ENCODE measurements at places on chromosomes 7 and 10.

DNA sequence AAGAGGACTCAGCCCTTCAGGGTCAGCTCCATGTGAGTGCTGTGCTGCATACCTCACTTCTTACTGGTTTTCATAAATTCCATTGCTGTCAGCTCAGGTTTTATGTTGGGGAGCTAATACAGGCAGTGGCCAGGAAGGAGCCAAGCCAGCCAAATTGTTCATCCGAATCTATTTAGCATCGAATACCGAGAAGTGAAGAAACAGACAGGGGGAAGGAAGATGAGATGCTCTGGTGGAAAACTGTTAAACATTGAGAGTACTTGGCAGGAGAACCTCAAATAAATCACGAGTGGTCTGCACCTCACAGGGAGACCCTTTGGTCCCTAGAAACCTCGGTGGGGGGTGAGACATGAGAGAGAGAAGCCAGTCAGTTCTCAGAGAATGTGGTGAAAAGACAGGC lies 196.0 kb upstream of the TMEM72 start:
- DNase-seq = no peak

DNA sequence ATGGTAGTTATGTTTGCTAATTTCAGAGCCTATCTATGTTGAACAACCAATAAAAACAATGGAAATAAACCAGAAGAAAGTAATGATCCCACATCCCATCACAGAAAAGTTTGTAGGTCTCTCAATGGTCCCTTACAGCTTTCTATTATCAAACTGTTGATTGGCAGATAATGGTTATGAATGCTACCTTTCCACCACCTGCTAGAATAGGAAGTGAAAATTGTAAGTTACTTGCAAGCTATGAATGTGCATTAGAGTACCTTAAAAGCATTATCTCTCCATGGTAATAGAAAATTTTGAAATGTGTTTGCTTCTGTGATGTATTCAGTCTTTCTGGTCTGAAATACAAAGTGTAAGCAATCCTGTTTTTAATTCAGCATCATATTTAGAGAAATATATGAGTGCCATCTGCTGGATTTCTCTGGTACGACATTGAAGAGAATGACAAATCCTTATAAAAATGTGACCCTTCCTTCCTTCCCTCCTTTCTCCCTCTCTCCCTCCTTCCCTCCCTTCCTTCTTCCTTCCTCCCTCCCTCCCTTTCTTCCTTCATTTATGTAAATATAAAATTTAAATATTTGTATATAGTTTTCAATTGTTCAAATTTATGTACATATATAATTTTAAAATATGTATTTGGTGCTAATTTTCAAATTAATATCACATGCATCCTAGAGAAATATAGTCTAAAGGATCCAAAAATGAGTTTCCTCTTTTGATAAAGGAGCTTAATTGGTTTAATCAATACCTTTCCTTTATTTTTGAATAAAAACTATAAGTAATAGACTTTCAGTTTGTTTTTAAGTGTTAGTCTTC lies 41.4 kb upstream of the PNLIPRP3 start:
- no peak for DNase-seq

DNA sequence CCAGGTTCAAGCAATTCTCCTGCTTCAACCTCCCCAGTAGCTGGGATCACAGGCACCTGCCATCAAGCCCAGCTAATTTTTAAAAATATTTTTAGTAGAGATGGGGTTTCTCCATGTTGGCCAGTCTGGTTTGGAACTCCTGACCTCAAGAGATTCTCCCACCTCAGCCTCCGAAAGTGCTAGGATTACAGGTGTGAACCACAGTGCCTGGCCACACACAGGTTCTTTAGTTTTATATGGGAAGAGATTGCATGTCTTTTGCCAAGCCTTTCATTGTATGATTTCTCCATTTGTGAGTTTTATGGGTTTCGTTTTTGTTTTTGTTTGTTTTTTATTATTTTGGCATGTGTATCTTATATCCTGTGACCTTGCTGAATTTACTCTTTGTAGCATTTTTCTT lies 40.9 kb downstream of the C1GALT1 start:
- DNase-seq = no peak

DNA sequence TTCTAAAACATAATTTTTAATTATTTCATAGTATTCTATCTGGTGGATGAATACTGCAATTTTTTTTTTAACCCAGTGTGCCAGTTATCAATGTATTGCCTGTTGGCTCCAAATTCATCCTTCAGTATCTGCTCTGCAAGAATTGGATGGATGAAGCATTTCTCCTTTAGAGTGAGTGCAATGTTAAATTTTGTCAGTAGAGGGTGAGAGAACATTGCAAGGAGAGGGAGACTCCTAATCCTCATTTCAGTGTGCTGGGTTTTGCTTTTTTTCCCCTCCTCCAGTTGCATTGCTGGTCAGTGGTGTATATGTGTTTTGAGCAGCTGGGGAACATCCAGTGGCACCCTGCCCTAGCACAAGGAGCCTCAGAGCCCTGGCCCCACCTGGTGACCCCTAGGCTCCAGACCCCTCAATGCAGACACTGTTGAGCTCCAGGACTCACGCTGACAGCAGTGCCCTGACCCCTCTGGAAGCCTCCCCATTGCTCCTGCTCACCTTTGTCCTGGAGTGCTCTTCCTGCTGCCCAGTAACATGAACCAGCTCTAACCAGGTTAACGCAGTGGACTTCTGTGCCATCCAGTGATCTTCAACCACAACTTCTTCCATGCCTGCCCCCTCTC lies 199.4 kb downstream of the USP6NL start:
- DNase-seq = no peak

DNA sequence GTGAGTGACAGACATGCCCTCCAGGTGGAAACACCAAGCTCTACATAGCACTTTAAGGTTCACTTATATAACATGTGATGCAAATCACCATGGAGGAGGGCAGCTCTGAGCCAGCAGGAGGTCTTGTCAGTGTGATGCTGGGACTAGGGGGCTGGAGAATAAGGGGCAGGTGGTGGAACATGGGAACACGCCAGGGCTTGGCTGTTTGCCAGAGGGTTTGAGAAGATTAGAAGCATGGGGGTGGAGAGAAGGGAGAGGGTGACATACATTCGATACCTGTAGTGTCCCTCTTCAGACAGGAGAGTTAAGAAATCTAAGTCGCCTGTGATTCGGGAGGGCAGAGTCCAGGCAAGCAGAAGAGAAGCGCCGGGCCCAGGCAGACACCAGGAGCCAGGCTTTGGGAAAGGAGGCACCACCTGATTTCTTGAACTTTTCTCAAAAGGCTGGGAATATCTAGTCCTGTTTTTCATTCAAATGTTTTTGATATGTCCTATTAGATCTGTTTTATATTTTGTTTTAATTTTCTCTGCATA lies 16.9 kb upstream of the LAMB4 start:
- no peak for DNase-seq

- no peak for DNase-seq
These were observed 27.3 kb upstream of the AFAP1L2 start for GRCh38 chr10:114431414-114432135.

- DNase-seq = no peak
These were observed 10.7 kb downstream of the PSAP start for GRCh38 chr10:71840177-71840957.

- no peak for DNase-seq
These were observed 298.9 kb upstream of the PITRM1 start for GRCh38 chr10:3471472-3471871.

DNA sequence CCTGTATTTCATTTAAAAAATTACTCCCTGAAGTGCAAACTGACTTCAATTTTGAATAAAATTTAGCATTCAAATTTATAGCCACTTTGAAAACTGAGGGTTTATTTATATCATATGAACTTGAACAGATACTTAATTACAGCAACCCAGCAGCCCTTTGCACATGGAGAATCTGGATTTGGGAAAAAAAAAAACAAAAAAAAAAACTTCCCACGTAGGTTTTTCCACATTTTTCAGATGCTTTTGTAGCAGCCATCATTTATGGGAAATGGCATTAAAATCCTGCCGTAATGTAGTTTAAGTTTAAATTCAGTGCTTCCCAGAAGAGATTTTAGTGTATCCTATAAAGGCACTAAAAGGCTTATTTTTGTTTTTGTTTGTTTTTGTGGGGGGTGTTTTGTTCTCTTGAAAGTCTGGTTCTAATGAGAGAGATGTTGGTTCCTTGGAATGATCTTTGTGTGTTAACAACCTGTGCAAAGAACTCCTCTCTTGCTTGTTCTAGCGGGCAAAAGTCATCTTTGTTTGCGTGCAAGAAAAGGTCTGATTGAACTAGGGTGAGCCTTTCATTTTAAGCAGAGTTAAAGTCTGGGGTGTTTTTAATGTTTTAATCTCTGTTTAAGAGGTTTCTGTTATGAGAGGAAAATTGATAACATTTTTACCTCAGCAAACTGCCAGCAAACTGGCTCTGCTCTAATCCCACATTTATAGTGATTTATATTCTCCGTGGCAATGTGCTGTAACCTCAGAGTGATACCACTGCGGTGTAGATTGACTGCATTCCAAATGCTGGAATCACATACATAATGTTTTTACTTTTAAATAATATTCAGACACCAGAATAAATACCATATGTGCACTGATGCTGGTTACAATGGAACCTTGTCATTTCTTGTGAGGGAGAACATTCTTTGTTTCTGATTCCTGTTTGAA lies 105.5 kb downstream of the WNT2 start:
- DNase-seq = no peak

- DNase-seq = peak; percentile 81
These were observed 1.5 kb downstream of the DUSP5 start for GRCh38 chr10:110498982-110499795.

DNA sequence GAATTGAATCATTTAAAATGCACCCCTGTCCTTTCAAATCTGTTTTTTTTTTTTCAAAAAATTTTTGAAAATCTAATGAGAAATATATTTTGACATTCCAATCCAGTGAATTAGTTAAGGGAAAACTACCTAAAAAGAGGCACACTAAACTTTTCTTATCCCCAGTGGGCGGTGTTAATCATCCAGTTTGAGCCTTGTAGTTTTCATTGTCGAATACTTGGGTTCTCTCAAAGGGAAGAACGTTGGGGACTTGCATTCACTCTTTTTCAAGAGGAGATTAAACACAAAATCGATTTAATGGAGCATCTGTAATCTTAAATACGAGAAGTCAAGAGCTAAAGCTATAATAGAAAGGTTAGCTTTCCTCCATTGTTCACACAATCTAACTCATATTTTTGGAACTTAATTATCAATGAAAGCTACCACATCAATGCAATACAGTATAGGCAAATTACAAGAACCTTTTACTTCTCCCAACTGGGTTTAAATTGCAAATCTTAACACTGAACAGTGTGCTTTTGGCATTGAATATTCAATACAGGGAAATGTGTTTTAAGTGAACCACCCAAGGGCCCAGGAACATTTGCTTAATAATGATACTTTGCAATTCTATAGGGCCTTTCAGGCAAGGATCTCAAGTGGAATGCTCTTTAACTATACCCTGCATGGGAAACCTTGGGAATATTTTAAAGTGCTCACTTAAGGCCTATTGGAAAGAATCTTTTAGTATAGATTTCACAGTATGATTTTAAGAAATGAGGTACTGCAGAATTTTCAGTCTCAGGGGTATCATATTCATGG lies 13.1 kb upstream of the SP8 start:
- DNase-seq = no peak

GRCh38 chr7:159061674-159062212 lies 82.9 kb downstream of the VIPR2 start:
- DNase-seq = peak; percentile 40
